AG08396 (cell line): ENCODE measurements at places on chromosomes 2 and 18.

DNA sequence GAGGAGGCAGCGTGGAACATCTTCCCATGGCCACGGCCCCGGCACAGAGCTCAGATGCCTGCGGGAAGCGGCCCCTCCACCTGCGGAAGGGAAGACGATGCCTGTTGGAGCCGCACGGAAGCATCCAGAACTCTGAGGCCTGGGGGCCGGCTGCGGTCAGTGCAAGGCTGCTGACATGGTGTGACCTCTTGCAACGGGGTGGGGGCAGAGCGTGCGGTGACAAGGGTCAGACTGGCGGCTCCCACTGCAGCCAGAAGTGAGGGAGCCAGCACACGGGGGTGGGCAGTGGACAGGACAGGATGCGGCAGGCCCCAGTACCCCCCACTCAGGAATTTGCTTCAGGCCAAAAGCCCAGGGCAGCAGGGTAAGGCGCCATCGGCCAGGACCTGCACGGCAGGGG is 48.8 kb downstream of the SLC66A2 start:
- DNase-seq = no peak

DNA sequence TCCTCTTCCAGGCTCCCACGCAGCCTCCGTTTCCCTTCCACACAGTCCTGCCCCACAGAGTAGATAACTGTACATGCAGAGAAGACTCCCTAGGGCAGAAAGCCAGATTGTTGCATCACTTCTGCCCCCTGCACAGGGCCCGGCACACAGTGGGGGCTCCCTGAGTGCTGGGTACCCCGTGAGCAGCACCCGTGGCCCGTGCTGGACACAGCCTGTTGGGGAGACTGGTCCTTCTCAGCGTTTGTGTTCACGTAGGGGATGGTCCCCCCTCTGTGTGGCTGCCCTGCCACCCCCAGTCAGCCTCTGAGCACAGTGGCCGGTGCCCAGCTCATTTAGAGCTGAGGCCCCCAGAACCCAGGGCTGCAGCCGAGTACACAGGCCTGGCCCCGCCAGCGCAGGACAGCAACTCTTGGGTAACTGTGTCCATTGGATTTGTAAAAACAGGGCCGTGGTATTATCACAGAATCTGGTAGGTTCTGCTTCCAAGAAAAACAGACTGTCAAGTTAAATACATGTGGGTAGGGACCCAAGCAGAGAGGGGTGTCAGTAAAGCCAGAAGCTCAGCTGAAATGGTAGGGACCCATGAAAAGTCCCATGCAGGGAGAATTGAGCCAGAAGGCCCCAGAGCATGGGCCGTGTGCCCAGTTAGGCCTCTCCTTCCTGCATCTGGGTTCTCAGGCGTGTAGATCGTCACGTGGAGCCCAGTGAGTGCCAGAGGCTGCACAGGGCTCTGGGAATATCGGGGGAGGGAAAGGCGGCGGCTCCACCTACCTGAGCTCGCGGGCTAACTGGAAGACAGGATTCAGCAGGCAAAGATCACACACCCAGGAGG is 257.3 kb downstream of the ATAD2B start:
- peak; percentile 41 for DNase-seq

- peak; percentile 61 for DNase-seq
Measured at GRCh38 chr18:47254341-47254939, 3.0 kb upstream of the SKOR2 start.

DNA sequence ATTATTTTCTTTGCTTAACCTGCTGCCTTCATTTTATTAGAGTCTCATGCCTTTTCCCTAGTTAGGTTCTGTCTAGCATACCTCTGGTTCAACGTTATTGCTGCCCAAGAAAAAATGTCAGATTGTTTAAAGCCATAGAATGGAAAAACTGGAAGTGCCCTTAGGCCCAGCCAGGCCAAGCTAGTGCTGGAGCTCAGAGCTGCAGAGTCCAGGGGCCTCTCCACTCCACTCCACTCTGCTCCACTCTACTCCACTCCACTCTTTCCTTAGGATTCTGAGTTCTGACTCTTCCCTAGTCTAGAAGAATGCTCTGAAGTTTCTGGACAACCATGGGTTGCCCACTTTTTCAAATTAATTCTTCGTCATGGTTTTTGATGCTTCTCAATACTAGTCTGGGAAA is 155.6 kb downstream of the SETBP1 start:
- DNase-seq = no peak

- DNase-seq = no peak
Measured at GRCh38 chr2:218325566-218326160, 31.0 kb upstream of the CATIP start.

GRCh38 chr2:160242893-160243564 is 43.0 kb upstream of the ITGB6 start:
- DNase-seq = no peak

DNA sequence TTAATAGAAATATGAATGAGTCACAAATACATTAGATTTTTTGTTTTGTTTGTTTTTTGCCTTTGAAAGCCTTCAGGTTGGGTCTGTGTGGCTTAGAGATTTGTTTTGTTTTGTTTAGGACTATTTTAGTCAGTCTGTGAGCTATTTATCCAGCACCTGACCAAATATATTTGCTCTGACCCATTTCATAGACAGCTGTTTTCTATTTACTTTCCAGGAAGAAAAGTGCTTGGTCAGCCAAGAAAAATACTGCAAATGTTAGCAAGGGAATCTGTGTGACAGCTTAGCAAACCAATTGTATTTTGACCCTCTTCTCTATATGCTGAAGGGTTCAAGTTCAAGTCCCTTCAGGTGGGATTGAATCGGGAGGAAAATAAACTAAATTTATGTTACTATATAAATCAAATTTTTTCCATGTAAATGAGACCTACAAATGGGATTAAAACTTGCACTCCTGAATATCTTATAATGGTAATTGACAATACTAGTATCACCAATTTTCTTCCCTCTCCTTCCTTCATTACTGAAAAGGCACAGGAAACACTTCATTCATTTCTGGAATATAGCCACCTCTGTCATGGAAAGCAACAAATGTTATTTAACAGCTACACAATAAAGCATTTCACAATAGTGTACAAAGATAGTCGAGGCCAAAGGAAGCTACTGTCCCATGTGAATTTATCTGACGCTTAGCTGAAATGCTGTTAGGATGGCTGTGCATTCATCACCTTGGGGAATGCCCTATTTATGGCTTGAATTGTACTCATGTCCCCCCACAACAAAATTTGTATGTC is 23.1 kb upstream of the KLF7 start:
- no peak for DNase-seq
